ENCODE measurements at places on chromosomes 5 and 9.

DNA sequence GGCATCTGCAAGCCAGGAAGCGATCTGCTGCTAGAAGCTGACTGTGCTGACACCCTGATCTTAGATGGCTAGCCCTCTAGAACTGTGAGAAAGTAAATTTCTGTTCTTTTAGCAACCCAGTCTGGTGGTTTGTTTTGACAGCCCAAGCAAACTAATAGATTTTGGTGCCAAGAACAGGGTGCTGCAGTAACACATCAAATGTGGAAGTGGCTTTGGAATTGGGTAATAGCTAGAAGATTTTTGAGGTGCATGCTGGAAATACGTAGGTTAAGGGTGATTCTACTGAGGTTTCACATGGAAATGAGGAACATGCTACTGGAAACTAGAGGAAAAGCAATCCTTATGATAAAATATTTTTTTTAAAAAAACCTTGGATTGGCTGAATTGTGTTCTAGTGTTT, 153.5 kb upstream of the SH3GL2 start:
- DNase-seq = no peak

GRCh38 chr5:67339219-67339767, 142.7 kb upstream of the CD180 start:
- no peak for DNase-seq

- no peak for DNase-seq
Measured at GRCh38 chr5:83946516-83946915, 225.9 kb upstream of the HAPLN1 start.

DNA sequence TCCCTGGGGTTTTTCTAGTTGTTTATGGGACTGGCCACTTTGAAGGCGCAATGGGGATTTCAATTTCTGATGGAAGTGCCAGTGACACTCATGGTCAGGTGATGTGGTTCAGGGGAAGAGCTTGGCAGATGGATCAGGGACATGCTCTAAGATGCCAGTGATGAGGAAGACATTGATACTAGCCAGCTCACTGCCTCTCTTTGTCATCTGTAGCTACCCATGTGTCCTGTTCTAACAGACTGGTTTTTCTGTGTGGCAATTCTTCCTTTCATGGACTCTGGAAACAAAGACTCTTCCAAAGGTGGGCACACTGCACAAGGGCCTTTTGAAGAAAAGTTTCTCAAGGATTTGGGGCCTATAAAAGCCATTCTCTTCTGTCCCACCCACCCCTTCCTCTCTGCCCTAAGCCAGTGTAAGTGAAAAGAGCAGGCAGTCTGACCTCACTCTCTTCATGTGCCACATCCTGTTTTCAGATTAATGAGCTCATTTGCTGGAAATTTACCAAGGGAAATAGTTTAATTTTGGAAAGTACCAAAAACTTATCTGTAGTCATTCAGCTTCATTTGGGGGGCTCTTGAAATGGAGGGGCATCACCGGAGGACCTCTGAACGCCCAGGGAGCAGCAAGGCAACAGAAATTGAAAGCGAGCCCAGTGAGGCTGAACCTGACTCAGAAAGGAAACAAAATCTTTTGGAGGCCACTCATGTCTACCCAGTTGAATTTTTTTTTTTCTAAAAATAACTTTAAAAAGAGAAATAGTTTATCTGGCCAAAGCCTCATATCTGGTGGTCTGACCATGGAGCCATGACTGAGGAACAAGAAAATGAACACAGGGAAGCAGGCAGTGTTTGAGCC, 4.9 kb upstream of the TRAF1 start:
- DNase-seq = no peak

GRCh38 chr5:175714479-175715085, 56.7 kb downstream of the HRH2 start:
- DNase-seq = no peak

DNA sequence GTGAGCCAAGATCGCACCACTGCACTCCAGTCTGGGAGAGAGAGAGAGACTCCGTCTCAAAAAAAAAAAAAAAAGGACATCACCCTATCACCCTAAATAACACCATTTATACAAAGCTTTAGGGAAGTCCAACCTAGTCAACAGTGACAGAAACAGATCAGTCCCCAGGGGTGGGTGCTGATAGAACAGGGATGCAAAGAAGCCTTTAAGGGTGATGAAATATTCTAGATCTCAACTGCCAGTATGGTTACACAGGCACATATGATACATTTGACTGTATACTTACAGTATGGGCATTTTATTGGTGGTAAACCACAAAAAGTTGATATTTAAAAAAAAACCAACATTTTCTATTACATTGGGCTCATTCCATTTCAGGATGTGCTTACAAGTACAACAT, 4.8 kb downstream of the RETREG1 start:
- DNase-seq = no peak

GRCh38 chr5:145429170-145429569, 406.0 kb downstream of the PRELID2 start:
- no peak for DNase-seq

- no peak for DNase-seq
Measured at GRCh38 chr9:6870650-6871477, 113.1 kb downstream of the KDM4C start.

- no peak for DNase-seq
Measured at GRCh38 chr9:133760713-133761290, 22.6 kb upstream of the SARDH start.

DNA sequence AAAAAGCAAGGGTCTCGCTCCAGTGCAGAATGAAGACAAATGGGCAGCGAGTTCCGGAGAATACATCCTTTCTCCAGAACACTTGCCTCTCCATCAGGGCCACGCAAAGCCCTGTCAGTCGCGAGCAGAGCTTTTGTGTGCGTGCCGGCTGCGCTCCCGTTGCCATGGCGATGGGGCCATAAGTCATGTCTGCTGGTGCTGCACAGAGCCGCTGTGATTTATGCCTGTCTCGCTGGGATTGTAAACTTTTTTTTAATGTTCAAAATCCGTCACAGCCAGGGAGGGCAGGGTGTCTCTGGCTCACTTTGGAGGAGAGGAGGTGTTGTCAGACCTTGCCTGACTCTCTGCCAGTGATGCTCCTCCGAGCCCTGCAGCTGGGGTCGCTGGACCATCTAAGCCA, 272.7 kb downstream of the TRIM32 start:
- no peak for DNase-seq

- DNase-seq = no peak
Measured at GRCh38 chr5:42636425-42636824, 120.2 kb upstream of the CCDC152 start.

- DNase-seq = no peak
Measured at GRCh38 chr5:57531333-57531732, 48.7 kb upstream of the ACTBL2 start.

DNA sequence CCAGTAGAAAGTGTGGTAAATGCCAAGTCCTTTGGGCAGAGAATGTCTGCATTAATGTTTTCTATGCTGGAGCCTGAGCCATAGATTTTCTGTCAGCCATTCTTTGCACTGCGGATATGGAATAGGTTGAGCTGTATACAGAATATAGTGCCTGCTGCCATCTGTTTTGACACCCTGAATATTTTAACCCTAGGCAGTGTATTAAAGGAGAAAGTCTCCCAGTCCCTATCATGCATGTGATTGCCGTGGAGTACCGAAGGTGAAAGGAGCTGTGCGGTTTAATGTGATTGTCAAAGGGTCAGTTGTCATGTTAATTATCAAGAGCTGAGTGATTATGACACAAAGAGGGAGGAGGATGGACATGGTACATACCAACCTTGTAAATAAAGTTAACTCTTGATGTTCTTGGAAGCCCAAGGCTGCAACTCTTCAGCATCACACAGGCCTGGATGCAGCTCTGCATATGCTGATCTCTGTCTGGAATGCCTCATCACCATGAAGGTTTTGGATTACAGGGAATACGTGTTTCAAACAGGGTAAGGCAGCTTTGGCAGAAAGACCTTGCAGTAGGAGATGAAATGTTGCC, 247.1 kb upstream of the ELAVL2 start:
- DNase-seq = no peak

DNA sequence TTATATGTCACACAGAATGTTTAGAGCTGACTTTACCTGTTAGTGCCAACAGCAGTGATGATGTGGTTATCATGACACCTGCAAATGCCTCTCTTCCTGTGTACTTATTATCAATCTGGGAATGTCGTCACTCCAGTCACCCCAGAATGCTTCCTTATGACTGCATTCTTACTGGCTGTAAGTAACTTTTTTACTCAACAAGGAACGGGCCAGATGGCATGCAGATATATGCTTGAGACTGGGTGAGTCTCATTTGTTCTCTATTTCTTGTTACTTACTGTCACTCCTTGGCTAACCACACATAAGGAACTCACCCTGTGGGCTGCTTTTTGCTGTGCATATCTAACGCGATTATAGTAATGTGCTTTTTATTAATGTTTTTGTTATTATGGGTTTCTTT, 385.5 kb upstream of the MEF2C start:
- no peak for DNase-seq

DNA sequence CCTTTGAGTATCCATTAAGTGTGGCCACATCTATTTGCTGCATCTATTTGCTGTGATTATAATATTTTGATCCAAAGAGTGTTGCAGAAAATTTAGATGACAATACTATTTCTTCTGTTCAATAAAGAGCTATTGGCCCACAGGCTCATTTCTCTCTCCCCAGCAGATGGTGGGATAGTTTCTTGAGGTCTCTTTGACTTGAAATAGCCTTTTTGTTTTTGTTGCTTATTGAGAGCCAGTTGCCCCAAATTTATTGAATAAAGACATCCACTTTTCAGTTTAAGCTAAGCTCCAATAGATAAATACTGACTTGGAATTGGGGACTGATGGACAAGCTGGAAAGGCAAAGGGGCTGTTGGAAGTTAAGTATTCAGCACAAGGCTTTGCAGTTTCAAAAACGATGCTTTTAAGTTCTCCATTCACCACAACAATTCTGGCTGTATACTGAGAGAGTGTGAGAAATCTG, 290.1 kb upstream of the MPDZ start:
- no peak for DNase-seq

DNA sequence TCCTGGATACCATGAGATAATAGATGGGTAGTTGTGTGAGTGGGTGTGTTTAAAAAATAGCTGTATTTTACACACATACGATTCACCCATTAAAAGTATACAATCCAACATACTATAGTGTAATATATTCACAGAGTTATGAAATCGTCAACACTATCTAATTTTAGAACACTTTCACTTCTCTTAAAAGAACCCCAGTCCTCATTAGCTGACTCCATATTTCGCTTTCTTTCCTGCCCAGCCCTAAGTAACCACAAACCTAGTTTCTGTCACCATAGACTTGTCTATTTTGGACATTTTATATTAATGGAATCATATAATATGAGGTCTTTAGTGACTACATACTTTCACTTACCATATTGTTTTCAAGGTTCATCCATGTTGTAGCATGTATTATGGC, 63.8 kb upstream of the S1PR3 start:
- no peak for DNase-seq

DNA sequence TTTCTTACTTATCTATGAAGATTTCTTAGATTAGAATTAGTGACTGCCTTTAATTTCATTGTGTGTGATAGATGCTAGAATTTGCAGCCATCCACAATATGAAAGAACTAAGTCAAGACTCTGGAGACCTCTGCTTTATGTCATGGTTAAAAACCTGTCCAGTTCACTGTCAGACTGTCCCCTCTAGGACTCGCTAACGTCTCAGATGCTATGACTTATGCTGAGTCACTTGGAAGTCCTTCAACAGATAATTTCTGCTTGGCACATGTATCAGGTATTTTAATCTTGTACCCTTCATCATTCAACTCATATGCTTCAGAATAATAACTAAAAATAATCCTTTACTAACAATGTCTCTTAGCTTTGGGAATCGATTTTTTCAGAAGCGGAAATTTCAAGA, 230.5 kb upstream of the DMAC1 start:
- DNase-seq = no peak

GRCh38 chr9:131101207-131101964, 5.1 kb downstream of the AIF1L start:
- DNase-seq = no peak

GRCh38 chr9:120261419-120261818, 318.5 kb downstream of the CDK5RAP2 start:
- no peak for DNase-seq

- DNase-seq = no peak
Measured at GRCh38 chr5:112757468-112758208, 20.0 kb downstream of the APC start.

- peak; percentile 16 for DNase-seq
Measured at GRCh38 chr5:79236362-79236969, 535 bp downstream of the JMY start.

DNA sequence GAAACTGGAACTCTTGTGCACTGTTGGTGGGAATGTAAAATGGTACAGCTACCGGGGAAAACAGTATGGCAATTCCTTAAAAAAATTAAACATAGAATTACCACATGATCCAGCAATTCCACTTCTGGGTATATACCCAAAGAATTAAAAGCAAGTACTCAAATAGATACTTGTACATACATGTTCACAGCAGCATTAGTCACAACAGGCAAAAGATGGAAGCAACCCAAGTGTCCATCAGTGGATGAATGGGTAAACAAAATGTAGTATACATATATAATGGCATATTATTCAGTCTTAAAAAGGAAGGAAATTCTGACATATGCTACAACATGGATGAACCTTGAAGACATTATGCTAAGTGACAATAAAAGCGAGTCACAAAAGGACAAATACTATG, 7.4 kb upstream of the SLC22A5 start:
- DNase-seq = no peak

GRCh38 chr9:35533398-35533797, 43.5 kb downstream of the RUSC2 start:
- no peak for DNase-seq

GRCh38 chr5:122516432-122516743, 204.4 kb downstream of the SNCAIP start:
- no peak for DNase-seq

GRCh38 chr5:142600611-142601358, 85.1 kb downstream of the FGF1 start:
- DNase-seq = no peak

DNA sequence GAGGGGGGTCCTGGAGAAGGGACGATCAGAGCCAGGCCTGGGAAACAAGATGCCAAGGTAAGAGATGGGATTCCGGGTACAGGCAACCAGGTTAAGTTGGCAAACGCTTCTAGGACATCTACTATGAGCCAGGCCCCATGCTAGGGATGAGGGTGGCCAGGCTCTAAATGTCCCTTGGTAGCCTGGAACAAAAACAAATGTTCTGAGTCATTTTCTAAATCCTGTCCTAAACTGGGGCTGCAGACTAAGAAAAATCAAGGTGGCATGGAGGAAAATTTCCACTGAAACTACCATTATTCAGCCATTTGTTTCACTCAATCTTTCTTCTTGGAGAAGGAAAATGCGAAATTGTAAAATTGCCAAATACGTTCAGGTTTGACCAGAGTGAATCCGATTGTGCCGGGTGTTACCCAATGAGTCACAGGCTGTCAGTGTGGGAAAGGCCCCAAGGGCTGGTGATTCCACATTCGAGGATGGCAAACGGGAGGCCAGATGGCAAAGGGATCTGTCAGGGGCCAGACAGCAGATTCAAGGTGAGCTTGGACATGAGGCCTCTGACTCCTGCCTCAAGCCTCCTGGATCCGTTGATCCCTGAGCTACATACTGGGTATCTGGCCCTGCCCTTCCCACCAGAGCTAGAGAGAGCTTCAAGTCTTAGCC, 57.6 kb downstream of the PAX5 start:
- DNase-seq = no peak

GRCh38 chr5:55820488-55820887, 30.7 kb upstream of the IL31RA start:
- no peak for DNase-seq

- no peak for DNase-seq
Measured at GRCh38 chr5:72046106-72046505, 61.2 kb upstream of the MAP1B start.

GRCh38 chr9:2086971-2087370, 71.8 kb downstream of the SMARCA2 start:
- DNase-seq = no peak
